ENCODE measurements at places on chromosomes 13 and 19.

DNA sequence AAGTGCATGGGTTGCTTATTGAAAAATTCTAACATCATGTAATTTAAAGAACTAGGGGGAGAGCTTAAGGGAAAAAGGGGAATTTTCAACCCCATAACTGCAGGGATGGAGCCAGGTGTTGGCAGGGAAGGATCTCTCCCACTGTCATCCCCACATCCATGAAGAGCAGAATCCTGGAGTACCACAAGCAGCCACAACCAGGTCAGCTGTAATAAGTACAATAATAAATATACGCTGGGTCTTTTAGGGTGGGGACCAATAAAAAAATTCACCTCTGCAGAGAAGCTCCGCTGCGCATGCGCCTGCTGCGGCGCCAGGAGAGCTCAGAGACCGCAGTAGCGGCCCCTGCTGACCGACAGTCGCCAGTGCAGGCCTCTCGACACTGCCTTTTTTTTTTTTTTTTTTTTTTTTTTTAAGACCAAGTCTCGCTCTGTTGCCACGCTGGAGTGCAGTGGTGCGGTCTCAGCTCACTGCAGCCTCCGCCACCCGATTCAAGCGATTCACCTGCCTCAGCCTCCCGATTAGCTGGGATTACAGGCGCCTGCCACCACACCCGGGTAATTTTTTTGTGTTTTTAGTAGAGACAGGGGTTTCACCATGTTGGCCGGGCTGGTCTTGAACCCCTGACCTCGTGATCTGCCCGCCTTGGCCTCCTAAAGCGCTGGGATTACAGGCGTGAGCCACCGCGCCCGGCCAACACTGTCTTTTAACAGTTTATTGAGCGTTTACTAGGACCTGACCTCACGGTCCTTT lies 2.5 kb upstream of the EEF2 start:
- peak; percentile 62 for DNase-seq

GRCh38 chr19:7994114-7994513 lies 11.3 kb downstream of the ELAVL1 start:
- DNase-seq: no peak

GRCh38 chr19:19077103-19077502 lies 13.3 kb downstream of the SLC25A42 start:
- no peak for DNase-seq

GRCh38 chr19:38401148-38401547 lies 1.7 kb upstream of the FAM98C start:
- DNase-seq: no peak

DNA sequence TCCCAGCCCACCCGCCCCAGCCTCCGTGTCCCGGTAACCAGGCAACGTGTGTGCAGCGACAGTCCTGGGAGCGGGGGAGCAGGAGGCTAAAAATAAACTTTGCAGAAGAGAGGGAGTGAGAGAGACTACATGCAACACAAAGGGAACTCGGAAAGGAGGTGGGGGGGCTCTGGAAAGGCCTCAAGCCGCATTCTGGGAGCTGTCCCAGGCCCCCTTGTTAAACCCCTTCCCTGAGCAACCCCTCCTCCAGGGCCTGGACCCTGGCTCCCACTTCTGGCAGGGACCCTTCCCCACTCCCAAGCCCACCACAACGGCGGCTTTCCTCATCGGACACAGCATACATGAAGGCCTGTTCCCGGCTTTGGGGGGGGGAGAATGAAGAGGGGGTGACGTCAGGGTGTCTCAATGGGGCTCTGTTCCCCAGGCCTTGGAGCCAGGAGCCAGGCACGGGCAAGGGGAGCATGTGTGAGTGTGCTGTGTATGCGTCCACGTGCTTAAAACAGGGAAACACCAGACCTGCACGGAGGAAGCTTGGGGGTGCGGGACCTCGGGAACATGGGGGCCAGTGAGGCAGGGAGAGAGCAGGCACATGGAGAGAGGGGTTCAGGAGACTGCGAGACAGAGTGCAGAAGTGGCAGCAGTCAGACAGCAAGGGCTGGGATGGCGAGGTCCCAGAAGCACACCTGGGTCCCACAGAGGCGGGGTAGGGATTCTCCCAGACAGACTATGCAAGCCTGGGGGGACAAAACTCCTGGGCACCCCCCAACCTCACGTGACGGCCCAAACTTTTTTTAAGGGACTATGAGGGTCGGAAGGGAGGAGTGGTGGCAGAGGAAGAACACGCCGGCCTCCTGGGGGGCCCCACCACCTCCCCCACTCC lies 2.3 kb downstream of the ERF start:
- peak; percentile 90 for DNase-seq

GRCh38 chr19:46932346-46932745 lies 71.5 kb downstream of the ARHGAP35 start:
- no peak for DNase-seq

DNA sequence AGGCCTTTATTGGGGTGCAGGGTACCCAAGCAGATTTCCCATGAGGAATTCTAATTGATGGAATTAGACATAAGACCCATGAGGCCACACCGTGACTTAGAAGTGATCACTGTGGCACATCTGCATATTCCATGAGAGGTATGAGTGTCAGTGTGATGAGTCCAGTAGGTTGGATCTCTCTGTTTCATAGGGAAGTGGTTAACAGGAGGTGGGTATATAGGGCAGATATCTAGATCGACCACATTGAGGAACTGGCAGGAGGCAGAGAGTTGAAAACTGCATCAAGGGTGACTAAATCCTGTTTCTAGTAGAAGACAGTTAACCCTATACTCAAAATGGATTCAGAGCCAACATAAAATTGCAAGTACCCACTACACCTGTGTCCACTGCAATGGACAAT lies 68.6 kb upstream of the MIR17HG start:
- no peak for DNase-seq

DNA sequence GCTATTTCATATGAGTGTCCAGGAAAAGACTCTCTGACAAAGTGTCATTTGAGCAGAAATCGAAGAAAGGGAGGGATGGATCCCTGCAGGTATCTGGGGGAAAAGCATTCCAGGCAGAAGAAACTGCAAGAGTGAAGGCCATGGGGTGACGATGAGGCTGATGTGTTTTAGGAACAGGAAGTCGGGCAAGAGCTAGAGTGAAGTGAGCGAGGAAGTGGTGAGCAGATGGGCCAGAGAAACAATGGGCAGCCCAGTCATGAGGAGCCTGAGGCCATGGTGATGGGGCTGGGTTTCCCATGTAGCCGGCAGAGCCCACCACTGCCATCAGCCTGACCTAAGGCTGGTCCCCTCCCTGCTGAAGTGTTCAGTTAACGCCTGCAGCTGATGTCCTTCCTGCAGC lies 150.2 kb downstream of the TNFSF13B start:
- DNase-seq: no peak

DNA sequence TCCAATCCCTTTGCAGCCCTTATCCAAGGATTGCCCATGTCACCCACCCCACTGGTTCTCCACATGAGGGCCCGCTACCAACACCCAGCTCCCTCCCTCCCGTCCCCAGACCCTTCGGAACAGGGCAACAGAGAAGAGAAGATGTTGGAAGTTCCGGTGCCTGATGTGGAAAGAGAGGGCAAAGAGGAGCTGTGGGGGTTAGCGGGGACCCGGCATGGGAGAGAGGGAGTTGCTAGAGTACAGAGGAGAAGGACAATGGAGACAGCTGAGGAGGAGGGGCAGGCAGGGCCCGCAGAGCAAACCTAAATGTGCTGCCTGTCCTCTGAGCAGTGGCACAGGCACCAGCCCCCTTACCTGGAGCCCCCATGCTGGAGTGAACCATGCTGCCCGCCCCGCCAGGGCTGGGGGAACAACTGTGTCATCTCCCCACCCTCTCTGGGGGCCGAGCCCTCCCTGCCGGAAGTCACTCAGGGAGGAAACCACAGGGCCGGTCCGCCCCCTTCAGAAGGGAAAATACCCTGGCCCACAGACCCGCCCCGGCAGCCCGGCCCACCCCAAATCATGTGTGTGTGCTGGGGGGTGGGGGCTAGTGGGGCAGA lies at the start of gene POU2F2:
Gene POU2F2 (minus strand): TSS at position 417 of the 599 bp plus-strand sequence. CDS start 35 bp downstream, at position 382.
- DNase-seq: peak; percentile 11

DNA sequence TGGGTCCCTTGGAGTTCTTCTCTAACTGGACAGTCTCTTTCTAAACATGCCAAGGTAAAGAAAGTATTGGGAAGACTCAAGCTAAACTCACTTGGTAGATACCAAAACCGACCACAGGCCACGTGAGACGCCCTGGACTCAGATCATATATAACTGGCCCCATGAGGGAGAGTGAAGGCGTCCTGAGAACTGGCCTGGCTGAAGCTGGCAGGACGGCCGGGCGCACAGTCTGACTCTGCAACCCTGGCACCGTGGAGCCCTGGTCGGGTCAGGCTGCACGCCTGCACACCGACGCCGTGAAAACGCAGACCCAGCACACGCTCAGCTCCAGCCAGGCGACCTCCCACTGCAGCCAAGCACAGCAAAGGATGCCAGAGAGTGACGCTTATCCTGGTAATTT lies 122.5 kb upstream of the SPACA7 start:
- DNase-seq: no peak

DNA sequence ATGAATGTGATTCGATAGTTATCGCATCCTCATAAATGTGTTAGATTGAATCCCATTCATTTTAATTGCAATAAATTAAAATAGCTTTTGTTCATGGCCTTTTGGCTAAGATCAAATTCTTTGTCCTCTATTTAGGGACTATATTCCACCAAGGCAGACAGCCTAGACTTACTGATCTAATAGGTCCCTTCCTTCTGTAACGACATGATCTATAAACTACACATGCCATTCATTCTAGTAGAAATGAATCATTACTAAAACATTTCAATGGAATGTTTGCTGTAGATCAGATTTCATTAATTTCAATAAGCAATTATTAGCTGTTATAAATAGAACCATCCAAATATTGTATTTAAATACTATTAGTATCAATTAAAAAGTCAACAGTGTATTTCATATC lies 526.6 kb upstream of the KLHL1 start:
- DNase-seq: no peak

GRCh38 chr13:35695448-35695770 lies 218.9 kb upstream of the MAB21L1 start:
- no peak for DNase-seq

GRCh38 chr13:52165411-52165810 lies 6.0 kb upstream of the NEK3 start:
- no peak for DNase-seq

DNA sequence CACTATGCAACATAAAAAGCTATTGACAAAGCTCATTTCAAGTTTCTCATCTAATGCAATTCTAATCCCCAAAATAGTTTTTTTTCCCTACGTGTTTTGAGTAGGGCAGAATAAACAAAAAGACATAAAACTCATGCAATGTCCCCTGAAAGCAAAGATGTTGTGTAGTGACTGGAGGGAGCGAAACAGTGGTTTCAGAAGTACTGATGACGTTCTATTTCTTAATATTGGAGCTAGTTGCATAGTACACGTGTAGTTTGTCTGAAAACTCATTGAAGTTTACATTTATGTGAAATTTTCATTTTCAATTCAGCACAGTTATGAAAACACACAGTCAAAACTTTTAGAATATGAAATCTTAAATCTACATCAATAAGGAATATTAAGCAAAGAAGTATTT lies 31.6 kb downstream of the USP12 start:
- no peak for DNase-seq

DNA sequence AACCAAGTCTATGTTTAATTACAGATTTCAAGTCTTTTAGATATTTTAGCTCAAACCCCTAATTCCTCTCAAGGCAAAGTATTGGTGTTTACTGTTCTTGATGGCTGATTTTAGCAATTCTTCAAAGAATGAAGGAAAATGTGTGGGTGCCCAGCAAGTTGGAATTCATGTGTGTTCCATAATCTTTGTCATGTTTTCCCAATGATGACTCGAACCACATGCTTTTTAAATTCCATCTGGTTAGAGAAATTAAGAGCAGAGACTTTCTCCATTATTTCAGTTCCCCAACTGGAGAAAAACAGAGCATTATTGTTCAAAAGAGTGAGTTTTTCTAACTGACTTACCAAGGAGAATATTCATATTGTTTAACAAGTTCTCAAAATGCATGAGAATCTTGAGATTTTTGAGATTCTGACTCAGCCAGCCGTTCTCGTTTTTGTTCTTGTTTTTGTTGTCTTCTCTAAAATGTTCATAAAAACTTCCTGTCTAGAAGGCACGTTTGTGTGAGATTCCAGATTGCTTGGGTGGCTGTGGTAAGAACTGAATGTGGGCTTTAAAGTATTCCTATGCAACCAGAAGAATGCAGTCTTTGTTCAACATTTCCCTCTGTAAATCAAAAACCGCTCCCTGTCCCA lies 404.7 kb downstream of the IRS2 start:
- DNase-seq: no peak

DNA sequence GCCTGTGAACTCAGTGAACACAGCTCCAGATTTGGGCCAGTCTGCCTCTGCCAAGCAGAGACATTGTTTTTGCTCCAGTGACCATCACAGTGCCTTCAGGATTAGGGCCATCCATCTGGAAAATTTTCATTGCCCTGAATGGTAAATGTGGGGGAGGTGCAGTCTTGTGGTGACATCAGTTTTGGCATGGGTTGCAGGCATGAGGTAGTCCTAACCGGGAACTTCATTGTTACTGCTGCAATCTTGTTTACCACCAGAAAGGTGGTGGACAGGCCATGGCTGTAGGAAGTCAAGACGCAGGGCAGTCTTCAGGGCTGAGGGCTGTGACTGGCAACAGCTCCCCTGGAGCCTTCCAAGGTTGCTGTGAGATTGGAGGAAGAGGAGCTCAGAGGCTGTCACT lies 55.2 kb downstream of the SPATA13 start:
- peak; percentile 26 for DNase-seq

GRCh38 chr13:38814331-38814730 lies 127.5 kb downstream of the FREM2 start:
- DNase-seq: no peak

DNA sequence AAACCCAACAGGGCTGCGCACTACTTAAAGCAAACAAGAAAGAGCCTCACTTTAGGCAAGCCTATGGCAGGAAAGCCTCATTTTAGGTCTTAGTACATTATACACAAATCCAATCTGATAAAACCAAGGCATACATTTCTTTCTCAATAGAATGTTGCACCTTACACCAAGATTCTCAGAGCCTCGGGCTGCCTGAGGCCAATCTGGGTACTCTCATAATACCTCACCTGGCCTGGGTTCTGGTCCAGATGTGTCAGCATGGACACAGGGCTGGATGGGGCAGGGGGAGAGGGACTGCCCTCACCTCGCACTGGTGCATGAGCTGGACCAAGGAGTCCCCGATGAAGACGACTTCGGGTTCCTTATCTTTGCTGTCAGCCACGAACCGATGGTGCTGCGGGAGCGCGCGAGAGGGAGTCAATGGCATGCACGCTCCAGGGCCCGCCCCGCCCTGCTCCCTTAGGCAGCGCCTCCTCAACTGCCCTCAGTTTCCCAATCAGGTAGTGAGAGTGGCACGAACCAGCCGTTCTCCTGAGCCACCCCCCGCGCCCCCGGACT lies at the start of gene PRR19:
Gene PRR19 (plus strand): TSS at position 487 of the 558 bp plus-strand sequence. CDS start 7,453 bp downstream, outside the sequence.
- no peak for DNase-seq

- DNase-seq: no peak
Measured at GRCh38 chr19:21611659-21612402, 106.4 kb downstream of the ZNF429 start.

DNA sequence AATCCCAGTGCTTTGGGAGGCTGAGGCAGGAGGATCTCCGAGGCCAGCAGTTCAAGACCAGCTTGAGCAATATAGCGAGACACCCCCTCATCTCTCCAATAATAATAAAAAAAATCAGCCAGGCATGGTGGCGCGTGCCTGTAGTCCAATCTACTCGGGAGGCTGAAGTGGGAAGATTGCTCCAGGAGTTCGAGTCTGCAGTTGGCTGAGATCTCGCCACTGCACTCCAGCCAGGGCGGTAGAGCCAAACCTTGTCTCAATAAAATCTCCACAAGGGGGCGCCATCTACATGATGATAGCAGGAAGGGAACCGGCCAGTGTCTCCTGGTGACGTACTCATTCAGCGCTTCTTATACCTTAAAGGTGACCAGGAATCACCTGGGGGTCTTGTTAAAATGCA lies 13.6 kb upstream of the C5AR1 start:
- peak; percentile 41 for DNase-seq
